ENCODE measurements at places on chromosomes 3 and 15.

DNA sequence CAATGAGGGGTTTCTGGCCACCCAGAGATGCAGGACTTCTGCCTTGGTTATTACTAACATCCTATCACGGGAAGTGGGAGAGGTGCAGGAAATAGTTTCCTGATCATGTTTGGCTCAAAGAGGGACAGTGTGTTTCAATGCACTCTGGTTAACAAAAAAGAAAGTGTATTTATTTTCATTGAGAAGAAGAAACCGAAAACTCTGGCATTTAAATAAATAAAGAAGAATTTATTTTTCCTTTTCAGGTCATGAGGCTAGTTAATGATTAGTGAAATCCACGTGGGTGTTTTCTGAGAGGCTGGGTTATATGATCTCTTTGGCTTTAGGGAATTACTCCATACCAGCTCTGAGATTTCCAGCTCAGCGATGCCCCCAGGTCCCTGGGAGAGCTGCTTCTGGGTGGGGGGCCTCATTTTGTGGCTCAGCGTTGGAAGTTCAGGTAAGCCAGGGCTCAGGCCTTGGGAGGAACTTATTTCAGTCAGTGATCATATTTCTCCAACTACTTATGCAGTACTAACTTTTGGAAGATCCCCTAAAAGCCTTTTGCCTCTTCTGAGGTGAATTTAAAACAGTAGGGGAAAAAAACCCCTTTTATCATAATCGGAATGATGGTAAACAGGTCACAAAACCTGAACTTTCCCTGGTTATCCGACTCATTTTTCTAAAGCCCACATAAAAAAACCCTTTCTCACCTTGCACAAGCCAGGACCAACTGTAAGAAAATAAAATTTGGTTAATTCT is at the start of gene PLA1A:
Gene PLA1A (plus strand): TSS at position 338 of the 741 bp plus-strand sequence. CDS start 29 bp downstream, at position 367.
- DNase-seq: no peak

DNA sequence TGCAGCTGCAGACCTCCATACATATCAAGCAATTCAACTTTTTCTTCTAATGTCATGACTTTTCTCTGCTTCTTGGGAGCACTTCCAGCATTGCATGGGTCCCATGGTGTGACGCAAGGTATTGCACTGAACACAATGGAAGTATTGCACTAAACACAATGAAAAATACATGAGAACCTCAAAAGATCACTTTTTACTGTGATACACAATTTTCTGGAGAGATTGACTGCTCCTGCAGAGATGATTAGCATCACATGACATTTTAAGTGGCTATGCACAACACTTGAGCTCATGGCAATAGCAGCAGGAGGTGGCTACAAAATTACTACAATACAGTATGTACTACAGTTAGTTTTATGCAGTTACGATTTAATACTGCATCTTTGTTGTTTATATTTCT is 113.5 kb upstream of the BHLHE40 start:
- DNase-seq: no peak

- DNase-seq: no peak
Observed at GRCh38 chr3:52231502-52232278, 6.2 kb upstream of the TLR9 start.

DNA sequence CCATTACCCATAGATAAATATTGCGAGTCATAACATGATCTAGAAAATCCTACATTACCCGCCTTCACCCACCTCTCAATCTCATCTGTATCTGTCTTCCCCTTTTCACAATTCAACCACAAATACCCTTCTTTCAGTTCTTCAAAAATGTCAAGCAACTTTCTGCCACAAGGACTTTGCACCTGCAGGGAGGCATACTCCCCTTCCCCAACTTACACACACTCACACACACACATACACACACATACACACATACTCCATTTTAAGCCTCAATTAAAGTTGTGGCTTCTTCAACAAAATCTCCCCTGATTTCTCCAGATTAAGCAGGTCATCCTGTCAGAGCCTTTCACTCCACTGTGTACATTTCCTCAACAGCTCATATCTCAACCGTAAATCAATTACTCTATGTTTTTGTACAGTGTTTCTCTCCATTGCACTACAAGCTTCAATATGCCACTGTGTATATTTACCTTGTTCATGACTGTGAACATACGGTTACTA is 33.1 kb upstream of the CCDC50 start:
- no peak for DNase-seq

DNA sequence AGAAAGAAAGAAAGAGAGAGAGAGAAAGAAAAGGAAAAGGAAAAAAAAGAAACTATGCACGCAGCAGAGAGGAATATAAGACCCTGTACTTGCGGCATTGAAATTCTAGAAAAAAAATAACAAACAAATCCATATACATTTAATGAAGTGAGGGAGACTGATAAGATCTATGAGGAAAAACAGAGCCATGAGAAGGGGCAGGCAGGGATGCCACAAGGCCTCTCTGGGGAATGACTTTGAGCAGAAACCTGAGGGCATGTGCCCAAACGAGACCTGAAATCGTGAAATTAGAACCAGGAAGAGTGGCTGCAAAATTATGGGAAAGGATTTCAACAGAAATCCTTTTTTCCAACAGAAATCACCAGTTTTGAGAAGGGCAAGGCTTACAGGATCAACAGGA is 98.4 kb downstream of the GABRB3 start:
- DNase-seq: no peak

- DNase-seq: no peak
Observed at GRCh38 chr3:195443391-195443989, 670 bp upstream of the ACAP2 start.

GRCh38 chr3:173992416-173992815 is 594.9 kb downstream of the NLGN1 start:
- DNase-seq: no peak

DNA sequence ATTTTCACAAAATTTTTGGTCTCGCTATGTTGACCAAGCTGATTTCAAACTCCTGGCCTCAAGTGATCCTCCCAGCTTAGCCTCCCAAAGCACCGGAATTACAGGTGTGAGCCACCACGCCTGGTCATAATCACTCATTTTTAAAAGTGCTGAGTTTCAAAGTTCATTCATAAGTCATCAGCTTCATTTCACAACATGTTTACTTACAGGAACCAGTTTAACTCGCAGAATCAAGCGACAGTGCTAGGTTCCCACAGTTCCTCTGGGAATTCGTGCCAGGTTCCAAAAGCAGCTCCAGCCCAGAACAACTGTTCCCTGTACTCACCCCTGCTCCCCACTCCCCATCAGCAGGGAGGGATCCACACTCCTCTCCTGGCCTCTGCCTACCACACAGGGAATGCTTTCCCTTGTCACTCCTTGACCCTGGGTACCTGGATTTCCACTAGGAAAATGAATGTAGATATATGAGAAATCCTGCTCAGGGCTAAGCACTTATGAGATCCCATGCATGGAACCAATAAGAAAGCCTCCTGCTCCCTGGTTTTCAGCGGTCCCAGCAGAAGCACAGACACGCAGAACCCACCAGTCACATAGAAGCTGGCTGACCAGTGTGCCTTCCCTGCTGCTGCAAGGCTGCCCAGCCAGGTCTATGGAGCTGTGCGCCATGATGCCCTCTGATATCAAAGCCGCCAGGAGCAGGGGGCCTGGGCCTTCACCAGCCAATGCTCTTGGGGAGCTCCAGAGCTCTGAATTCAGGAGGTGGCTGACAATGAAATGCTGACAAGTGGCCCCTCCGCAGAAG is 72.3 kb downstream of the ITGB5 start:
- no peak for DNase-seq

DNA sequence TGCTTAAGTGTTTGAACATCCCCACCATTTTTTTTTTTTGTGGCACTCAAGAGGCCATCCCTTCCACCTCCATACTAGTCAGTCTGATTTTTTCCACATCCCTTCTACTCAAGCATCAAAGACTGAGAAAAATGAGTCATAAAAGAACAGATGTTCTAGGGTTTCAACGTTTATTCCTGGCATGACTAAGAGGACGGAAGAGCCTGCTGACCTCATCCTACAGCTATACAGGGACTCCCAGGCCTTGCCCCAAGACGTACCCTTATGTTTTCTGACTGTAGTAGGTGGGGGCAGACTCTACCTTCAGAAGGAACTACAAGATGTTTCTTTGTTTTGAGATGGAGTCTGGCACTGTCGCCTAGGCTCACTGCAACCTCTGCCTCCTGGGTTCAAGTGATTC is 3.3 kb upstream of the ITPKA start:
- DNase-seq: no peak

- DNase-seq: no peak
Observed at GRCh38 chr15:51335538-51336410, 2.6 kb downstream of the CYP19A1 start.

GRCh38 chr3:111943533-111943932 is 35.3 kb upstream of the ABHD10 start:
- no peak for DNase-seq

GRCh38 chr15:67161412-67161811 is 93.0 kb downstream of the AAGAB start:
- DNase-seq: no peak

DNA sequence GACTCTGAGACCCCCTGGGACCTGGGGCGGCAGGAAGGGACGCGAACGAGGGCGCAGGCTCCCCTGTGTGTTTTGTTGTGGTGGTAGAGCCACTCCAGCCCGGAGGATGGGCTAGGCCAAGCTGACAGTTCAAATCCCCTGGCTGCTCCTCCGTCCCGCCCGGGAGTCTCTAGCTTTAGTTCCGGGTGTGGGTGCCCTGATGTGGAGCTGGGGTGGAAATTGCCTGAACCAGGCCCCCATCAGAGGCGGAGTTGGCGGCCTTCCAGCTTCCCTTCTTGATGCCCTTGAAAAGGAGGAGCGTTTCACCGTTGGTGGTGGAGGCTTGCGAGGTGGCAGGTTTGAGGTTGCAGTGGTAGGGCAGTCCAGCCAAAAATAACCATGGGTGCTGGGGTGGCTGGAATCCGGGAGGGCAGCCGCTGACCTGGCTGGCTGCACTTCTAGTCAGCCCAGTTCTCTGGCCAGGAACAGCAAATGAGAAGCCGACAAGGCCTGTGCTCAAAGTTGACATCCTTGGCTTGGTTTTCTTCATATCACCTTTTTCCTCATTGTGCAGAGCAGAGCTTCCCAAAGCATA is 817 bp downstream of the CLK3 start:
- DNase-seq: peak; percentile 66

- no peak for DNase-seq
Observed at GRCh38 chr3:170499562-170500156, 81.0 kb downstream of the CLDN11 start.

- no peak for DNase-seq
Observed at GRCh38 chr3:22469995-22470394, 719.0 kb upstream of the ZNF385D start.

DNA sequence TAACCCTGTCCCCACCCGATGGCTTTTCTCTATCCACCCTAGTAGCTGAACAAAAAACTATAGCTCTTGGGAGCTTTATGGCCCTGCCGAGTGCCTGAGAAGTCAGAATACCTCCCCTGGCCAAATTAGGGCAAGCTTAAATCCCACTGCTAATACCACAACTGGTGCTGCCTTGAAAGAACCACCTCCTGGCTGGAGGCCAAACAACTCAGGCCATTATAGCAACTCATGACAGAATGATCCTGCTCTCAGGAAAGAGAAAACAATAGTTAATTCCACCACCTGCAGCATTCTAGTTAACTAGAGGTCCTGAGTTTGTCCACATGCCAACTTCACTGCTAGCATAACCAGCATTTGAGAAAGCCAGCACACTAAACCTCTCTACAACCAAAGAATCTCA is 123.2 kb downstream of the RTP4 start:
- DNase-seq: no peak

- DNase-seq: no peak
Observed at GRCh38 chr3:162586591-162586990, 1090.0 kb downstream of the OTOL1 start.

- DNase-seq: no peak
Observed at GRCh38 chr3:110526777-110527727, 544.6 kb upstream of the NECTIN3 start.

GRCh38 chr3:18208091-18208490 is 217.0 kb downstream of the SATB1 start:
- DNase-seq: no peak

Data from caudate nucleus (tissue), 63 donors.